ENCODE measurements at places on chromosomes 3 and 15.

GRCh38 chr3:26652164-26652563 is 29.6 kb downstream of the LRRC3B start:
- no peak for DNase-seq

GRCh38 chr15:64521726-64522164 is 61.4 kb downstream of the ZNF609 start:
- no peak for DNase-seq

DNA sequence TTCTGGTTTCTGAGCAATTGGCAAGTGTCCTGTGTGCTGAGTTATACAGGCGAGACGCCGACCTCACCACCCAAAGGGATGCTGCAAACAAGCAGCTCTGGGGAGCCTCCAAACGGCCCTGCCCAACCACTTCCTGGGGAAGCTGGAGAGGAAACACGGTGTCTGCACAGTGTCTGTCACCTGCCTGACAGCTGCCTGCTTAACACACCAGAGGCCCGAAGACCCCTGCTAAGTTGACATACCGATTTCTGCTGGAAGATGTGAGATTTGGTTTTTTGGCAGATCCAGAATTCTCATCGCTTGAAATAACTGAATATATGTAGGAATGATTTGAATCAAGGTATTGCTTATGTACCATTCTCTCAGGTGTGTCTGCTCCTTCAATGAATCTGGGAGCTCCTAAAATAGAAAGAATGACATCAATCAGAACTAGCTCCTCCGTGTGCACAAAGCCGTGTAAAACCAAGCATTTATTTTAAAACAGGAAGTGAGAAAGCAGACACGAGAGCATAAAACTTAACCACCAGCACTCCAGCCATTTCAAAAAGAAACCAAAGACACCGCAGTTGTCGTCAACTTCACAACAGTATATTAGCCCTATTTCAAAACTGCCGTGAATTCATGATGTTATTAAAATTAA is 27.2 kb downstream of the LRRC2 start:
- peak; percentile 87 for DNase-seq

DNA sequence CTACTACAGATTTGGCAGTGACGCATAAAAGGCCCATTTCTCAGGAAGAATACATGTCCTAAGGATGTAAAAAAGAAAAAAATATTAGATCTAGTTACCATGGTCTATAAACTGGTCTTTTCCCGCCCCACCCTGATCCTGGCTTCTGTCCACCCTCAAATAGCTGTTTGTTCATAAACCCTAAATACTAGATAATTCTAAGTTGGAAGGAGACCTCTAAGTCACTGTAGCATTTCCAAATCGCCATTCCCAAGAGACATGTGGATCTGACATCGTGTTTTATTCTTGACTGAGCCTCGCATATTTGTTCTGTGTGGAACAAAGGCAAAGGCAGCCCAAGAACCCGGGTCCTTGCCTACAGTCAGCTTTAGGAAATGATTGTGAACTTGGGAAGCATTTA is 49.0 kb downstream of the LMCD1 start:
- DNase-seq, result no peak

GRCh38 chr3:40649346-40649745 is 124.6 kb downstream of the ZNF621 start:
- DNase-seq, result no peak

DNA sequence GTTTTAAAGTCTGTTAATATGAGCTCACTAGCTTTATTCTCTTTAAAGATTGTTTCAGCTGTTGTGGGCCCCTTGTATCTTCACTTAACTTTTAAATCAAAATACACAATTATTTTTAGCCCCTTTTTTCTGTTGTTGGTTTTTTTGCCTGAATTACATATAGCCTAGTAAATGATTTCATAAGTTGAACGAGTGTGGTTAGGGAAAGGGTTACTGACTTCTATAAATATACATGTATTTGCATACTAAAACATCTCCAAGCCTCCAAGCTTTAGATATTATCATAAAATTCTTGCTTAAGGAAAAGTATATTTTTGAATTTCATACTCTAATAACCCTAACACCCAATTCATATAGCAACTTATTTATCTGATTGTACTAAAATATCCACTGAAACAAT is 73.2 kb upstream of the ARL6 start:
- no peak for DNase-seq

DNA sequence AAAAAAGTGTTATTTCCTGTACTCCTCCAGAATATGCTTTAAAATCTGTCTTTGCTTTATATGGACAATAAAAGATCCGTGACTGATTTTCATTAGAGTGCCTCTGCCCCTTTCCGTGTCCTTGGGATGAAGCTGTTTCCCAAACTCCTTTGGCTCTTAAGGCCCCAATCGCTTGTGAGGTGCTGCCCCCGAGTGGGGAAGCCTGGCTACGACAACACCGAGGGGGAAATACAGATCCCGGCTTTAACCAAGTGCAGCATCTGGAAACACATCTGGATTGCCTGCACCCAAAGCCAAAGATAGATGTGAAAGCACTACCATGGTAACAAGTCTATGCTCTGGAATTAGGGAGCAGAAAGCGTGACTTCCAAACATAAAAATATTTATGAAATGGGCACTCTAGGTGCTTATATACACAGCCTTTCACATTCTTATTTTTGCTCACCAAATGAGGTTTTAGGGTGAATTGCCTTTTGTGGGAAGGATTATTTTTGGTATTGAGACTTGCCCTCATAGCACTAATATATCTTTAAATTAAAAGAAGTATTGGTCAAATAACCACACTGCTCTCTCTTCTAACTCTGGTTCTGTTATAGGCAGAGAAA is 40.6 kb upstream of the ADCY5 start:
- peak; percentile 63 for DNase-seq

- DNase-seq, result no peak
These were observed 140.7 kb downstream of the MECOM start for GRCh38 chr3:169522595-169523529.

DNA sequence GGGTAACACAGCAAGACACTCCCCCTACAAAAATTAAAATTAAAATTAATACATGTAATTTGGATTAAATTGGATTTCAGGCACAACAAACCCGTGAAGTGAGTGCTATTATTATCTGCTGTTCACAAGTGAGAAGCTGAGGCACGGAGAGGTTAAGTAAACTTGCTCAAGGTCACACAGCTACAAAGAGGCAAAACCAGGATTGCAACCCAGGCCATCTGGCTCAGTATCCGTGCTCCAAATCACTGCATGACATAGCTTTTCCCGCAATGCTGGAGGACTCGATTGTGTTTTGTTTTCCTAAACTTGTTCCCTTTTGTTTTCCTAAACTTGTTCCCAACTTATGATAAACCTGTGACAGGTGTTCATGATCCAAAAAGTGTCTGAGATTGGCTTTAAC is 19.9 kb upstream of the C15orf39 start:
- no peak for DNase-seq

DNA sequence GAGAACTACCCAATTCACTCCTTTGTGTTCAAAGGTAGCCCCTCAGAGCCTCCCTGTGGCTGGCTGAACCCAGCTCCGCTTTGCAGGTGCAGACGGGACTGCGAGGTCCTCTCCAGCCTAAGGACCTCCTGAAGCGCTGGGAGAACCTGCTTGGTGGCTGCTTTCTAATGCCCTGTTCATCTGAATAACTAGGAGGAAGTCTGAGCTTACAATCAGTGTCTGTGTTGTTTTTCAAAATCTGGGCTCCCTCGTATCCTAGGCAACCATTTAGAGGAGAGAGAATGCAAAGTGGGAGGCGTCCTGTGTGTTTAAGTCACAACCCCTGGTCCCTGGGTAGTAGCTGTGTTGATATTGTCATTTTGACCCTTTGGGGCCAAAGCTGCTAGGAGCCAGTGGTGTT is 99.9 kb downstream of the GABRG3 start:
- DNase-seq, result no peak

DNA sequence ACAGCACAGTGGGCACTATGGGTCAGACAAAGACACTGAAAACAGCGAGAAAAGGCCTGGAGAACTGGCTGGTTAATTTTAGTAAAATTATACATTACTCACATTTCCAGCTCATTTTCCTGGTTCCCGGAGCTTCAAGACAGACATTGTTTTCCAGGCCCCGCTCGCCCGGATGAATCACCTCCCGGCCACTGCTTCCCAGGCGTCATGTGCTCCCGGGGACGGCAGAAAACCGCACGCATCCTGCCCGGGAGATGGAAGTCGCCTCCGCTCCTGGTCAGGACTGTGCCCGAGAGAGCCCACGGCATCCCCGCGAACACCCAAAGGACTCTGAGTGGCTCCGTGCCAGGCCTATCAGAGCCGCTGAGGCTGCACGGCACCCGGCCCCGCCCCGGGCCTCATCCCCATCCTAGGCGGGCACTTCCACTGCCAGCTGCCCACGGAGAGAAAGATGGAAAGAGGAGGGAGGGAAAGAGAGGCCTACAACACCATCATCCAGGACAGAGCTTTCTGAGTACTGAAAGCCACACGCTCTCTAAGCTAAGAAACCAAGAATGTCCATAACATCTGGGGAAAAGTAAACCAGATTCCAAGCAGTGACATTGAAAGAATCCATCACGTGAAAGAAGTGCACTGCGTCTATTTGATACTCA is 75.1 kb downstream of the VGLL4 start:
- DNase-seq, result no peak

DNA sequence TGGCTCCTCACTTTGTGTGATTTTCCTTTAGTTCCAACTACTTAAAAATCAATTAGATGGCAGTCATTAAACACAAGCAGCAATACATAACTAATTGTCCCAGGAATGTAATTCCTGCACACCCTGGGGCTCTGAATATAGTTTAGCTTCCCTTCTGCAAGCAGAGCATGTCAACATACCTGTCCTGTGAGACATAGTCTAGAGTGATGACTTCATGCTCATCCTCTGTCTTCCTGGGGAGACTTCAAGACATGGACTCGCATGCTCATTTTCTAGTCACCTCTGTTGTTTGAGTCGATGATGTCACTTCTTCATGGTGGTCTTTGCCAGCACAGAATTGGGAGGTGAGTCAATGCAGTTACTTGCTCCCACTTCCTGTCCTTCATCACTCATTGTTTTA is 15.7 kb downstream of the C3orf52 start:
- no peak for DNase-seq

DNA sequence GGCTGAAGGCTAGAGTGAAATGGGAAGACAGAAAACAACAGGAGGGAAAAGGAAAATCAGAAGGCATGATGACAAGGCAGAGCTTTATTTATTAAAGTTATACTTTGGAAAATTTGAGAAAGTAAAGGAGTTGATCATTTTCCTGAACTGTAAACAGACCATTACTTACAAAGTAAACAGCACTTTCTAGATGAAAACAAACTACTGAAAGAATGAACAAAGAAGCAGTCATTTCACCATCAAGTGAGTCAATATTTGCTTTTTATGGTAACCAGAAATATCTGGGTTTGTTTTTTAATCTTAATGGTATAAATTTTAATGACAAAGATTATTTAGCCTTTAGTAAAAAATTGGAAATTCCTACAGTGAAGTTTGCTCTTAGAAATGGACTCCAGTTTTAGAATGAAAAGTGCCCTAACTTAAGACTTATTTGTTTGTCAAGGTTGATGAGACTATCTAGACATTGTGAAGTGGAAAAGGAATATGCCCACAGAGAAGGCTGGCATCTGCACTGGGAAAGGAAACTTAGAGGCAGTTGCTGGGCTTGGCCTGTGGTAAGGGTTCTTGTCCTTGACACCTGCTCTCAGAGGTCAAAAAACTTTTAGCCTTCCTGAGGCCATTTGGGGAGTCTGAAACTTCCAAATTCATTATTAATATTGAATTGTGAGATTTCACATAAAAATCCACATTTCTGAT is 47.2 kb downstream of the SPTSSB start:
- no peak for DNase-seq

- no peak for DNase-seq
These were observed 61.1 kb downstream of the CCNL1 start for GRCh38 chr3:157098823-157099185.

GRCh38 chr3:32453346-32453745 is 49.3 kb downstream of the CMTM6 start:
- DNase-seq, result no peak

GRCh38 chr3:170956647-170957046 is 48.2 kb upstream of the EIF5A2 start:
- no peak for DNase-seq

GRCh38 chr3:149936812-149937230 is 33.9 kb downstream of the PFN2 start:
- peak; percentile 50 for DNase-seq

DNA sequence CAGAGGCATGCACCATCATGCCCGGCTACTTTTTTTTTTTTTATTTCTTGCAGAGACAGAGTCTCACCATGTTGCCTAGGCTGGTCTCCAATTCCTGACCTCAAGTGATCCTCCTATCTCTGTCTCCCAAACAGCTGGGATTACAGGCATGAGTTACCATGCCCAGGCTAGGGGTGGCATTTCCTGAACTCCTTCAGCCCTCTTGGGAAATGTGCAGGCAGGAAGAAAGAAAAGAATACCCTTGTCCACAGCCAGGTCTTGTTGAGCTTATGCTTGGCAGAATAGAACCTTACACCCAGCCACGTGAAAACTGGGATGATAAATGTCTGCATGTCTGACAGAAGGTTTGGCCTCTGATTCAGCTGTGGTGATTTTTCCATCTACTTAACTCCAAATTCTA is 30.2 kb upstream of the SNRPN start:
- no peak for DNase-seq

DNA sequence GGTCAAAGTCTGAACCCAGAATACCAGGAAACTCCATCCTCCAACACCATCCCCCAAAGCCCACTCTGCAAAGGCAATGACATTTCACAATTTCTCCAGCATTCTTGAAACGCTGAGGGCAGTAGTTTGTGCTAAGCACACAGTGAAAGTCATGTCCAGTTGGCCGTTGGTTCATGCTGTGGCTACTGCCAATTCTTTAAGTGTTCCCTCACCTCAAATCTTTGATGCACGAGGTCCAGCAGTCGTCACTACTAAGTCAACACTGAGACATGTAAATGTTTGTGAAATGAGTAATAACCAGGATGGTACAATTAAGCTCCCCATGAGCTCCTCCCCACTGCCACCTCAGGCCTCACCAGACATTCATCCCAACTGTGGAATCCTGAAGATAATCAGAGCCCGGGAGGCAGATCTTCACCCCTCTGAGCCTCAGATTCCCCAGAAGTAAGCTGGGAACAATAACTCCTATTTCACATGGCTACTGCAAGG is 7.0 kb downstream of the SUCLG2 start:
- no peak for DNase-seq

GRCh38 chr15:31733424-31733823 is 296.9 kb upstream of the CHRNA7 start:
- no peak for DNase-seq

DNA sequence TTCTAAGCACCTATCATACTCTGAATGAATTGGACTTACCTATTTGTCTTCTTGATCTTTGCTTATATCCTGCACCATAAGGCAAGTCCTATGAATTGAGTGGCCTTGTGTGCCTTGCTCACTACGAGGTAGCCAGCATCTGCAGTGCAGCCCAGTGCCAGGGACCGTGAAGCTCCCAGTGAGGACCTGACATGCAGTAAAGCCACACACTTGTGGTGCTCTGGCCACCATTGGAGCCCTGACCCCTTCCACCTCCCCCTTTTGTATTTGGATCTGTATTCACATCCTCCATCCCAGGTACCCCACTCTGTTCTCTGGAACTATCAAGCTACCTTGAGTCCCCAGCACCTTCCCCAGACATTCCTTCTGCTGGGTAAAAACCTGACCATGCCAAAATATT is 52.1 kb downstream of the BSN start:
- DNase-seq, result no peak

All from activated CD4-positive, alpha-beta memory T cell treated with anti-CD3 and anti-CD28 coated beads for 36 hours (primary cell).